Left kidney (tissue), 8 donors: ENCODE measurements at places on chromosomes 11 and 22. TPM values are rescaled to one million over a fixed set of nuclear protein-coding genes. Genes with fewer than 3 reads are reported as not detected.

The MRGPRX1 gene
- not detected for polyA plus RNA-seq

The ENTHD1 gene
- polyA plus RNA-seq = not detected

DNA sequence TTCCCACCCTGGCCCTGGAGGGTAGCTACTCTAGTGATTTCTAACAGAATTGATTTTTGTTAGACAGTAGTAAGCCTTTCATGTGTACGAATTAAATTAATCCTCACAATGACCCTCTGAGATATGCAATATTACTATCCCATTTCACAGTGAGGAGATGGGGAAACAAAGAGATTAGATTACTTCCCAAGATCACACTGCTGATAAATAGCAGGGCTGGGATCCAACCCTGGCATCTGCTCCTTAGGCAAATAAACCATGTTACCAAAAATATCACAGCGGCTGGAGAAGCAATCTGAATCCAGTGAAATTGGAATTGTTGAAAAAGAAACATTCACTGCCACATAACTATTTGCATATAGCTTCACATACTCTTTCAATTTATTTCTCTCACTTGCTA lies 12.8 kb upstream of the CAVIN3 start:
- DNase-seq = no peak

The OR2AG1 gene
- polyA plus RNA-seq = 0.10 TPM

The RCE1 gene
- polyA plus RNA-seq = 24.3 TPM
